ENCODE measurements at places on chromosomes 6 and 20.

GRCh38 chr6:83872386-83873118 lies 13.1 kb downstream of the CYB5R4 start:
- no peak for DNase-seq

GRCh38 chr6:121437851-121438651 lies 2.6 kb downstream of the GJA1 start:
- DNase-seq: no peak

DNA sequence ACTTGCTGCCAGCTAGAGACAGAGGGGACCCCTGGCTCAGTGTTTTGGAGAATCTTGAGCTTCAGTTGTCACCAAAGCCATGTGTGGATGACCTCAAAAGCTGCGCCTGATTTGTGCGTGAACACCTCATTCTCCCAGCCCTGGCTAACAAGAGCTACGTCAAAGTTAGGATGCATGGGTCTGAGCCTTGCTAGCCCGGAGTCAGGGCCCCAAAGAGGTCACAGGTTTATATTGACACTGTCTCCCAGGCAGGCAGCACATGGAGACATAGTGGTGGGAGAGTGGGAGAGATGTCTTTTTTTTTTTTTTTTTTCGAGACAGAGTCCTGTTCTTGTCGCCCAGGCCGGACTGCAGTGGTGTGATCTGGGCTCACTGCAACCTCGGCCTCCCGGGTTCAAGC lies 36.1 kb upstream of the DUSP22 start:
- no peak for DNase-seq

- DNase-seq: no peak
These were observed 53.5 kb upstream of the BMP6 start for GRCh38 chr6:7672066-7673062.

DNA sequence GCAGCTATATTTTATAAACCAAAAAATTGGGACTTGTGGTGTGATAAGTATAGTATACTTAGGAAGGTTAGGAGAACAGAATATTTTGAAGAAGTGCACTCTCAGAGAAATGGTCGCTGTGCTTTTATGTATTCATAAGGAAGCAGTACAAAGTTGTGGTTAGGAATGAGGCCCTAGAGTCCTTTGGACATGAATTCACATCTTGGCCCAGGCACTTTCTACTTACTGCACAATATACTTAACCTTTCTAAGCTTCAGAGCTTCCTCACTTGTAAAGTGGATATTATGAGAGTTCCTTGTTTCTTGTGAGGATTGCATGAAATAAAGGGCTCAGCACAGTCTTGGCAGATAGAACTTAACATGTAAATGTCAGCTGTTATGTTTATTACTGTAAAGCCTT lies 21.0 kb upstream of the SERINC3 start:
- DNase-seq: no peak

GRCh38 chr20:33733654-33734576 lies 2.1 kb downstream of the ZNF341 start:
- no peak for DNase-seq

- no peak for DNase-seq
These were observed 103.2 kb downstream of the FBXO5 start for GRCh38 chr6:152879681-152880080.

GRCh38 chr6:75834447-75834846 lies 85.4 kb downstream of the MYO6 start:
- DNase-seq: no peak

DNA sequence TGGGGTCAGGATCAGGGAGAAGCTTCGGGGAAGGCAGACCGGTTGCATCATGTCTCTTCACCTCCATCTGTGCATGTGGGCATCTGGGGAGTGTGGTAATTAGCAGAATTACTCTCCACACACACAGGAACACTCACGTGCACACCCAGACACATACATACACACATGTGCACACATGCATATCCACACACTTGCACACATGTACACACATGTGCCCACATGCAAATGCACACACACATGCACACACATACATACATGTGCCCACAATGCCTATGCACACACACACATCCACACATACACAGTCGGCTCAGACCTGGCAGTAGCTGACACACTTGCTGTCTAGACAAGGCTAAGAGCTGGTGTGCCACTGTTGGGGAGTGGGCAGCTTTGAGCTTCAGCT lies 212.3 kb upstream of the PMEPA1 start:
- no peak for DNase-seq

- DNase-seq: no peak
These were observed 93.4 kb upstream of the SLC2A12 start for GRCh38 chr6:134145786-134146185.

GRCh38 chr6:18207438-18207837 lies 52.2 kb downstream of the KDM1B start:
- no peak for DNase-seq

- no peak for DNase-seq
These were observed 50.8 kb upstream of the MCUR1 start for GRCh38 chr6:13865141-13865540.

Measured in stimulated activated CD4-positive, alpha-beta T cell treated with anti-CD3 and anti-CD28 coated beads, Interleukin-1b, Interleukin-23, amount 100 ng/mL, for 1 hour (primary cell).